ENCODE measurements at places on chromosomes 5 and 9.

DNA sequence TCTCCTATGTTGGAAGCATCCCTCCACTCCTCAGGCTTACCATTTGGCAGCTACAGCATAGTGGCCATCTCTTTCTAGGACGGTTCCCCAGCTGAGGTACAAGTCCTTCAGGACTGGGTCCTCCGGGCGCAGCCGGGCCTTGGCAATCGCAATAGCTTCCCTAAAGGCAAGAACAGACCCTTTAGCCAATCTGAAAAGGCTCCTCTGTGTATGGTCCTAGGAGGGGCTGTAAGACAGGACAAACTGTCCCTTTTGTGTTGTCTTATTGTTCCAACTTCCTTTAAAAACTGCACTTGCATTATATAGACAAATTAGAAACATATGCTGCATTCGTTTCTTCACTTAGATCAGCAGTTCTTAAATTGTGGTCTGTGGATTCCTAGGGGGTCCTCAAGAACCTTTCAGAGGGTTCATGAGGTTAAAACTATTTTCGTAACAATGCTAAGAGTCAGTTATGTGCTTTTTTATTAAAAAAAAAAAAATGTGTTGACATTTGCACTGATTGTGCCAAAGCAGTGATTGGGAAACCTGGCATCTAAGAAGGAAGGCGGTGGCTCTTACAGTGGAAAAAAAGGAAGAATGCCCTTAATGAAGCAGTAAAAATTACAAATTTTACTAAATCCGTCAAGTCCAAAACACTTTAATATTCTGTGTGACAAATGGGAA is 38.7 kb downstream of the GEMIN5 start:
- peak overlapping the region; percentile 34 for H3K4me3 ChIP-seq
- no peaks in the 10 kb centered on the region for H3K27me3 ChIP-seq
- peaks cover 89% of the 10 kb centered on the region for H3K36me3 ChIP-seq

DNA sequence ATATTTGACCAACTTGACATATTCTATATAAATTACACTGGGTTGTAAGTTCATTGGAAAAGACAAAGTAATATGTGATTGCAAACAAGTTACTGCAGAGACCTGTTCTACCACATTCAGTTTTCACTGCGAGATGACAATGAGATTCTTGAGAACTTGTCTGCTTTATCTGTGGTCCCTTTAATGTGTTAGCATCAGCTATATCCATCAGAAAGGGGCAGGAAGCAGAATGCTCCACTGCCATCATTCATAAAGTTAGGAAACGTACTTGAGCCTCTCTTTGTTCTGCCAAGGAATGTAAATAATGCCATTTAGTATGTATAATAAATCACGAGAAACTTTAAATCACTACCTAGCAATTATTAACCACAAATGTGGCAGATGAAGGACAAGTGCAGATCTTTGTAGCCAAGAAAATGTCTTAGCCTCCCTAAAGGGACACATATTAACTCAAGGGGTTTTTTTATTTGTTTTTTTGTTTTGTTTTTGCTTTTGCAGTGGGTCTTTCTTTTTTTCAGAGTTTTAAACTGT is 59.4 kb downstream of the GIN1 start:
- no peaks in the 10 kb centered on the region for H3K27me3 ChIP-seq
- H3K27ac ChIP-seq: no peak overlapping the region
- no peaks in the 10 kb centered on the region for H3K4me1 ChIP-seq
- no peak for DNase-seq
- no peak overlapping the region for H3K4me3 ChIP-seq
- no peaks in the 10 kb centered on the region for H3K36me3 ChIP-seq

DNA sequence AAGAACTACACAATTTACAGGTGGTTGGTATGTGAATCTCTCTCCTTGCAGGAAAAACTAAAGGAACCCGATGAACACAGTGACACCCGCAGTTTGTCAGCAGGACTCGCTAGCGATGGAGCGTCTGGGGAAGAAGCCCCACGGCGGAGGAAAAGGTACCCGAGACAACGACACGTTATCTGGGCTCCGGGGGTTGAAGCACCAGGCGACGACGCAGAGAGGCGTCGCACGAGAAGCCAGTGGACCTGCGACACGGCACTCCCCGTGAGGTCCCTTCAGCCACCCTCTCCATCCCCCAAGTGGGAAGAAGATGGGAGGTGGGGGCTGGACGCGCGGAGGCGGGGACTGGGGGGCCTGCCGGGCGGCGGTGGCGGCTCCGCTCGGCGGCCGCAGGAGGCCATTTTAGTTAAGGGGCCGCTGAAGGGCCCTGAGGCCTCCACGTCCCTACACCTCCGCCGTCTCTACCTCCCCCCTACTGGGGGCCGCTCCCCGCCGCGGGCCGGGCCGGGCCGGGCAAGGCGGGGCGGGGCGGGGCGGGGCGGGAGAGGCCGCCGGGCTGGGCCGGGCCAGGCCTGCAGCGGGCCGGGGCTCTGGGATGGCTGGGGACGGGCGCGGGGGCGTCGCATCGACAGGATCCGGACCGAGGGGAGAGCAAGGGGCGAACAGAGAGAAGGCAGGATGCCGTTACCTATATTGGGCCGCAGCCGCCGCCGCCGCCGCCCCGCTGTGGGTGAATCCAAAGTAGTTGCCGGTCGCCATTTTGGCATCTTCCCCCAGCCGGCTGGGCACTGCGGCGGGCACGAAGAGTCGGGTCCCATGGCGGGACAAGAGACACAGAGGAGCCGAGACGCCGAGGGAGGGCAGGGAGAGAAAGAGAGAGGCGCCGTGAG is 754 bp downstream of the ZFR start:
- peak overlapping the region; percentile 93 for H3K27ac ChIP-seq
- no peaks in the 10 kb centered on the region for H3K36me3 ChIP-seq
- H3K4me1 ChIP-seq: peaks cover 66% of the 10 kb centered on the region
- H3K4me3 ChIP-seq: peak overlapping the region; percentile 83
- peak; percentile 83 for DNase-seq

DNA sequence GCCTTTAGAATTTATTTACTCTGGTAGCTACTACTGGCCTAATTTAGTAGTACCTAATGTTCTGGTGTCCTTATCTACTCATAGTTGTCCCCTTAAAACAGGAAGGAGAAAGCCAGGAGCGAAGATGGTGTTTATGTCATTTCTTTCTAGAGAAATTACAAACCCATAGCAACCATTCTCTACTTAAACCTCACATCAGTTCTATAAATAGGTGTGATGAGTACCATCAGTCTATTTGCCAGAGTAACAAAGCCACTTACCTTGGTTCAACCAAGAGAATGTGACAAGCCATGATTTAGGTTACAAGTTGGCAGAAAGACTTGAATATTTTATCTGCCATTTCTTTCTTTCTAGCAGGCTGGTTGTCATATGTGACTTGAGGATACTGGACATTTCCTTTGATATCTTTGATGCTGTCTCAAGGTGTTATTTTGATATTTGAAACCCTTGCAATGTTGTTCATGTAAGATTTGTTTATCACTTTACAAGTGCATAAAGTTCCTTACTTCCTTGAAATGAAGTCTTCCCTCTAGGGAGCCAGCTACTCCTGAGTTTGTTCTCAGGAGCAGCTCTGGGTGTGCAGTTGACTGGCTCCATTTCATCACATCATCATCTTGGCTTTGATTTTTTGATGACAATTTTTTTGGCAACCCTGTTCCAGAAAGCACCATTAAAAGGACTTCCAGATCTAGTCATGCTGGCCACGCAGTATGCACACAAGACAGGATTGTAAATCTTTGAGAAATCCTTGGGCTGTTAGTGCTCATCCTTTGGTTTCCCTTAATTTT is 286.8 kb downstream of the ARHGAP26 start:
- DNase-seq: no peak
- H3K36me3 ChIP-seq: no peaks in the 10 kb centered on the region
- H3K4me1 ChIP-seq: peaks cover 21% of the 10 kb centered on the region
- H3K27ac ChIP-seq: no peak overlapping the region
- no peaks in the 10 kb centered on the region for H3K27me3 ChIP-seq

- H3K4me1 ChIP-seq: peaks cover 6% of the 10 kb centered on the region
- no peak overlapping the region for H3K4me3 ChIP-seq
- DNase-seq: no peak
- H3K27ac ChIP-seq: no peak overlapping the region
- peaks cover 21% of the 10 kb centered on the region for H3K36me3 ChIP-seq
Measured at GRCh38 chr9:112853882-112854585, 36.6 kb downstream of the SLC46A2 start.
